ENCODE measurements at places on chromosomes 11 and 22. TPM values are rescaled to one million over a fixed set of nuclear protein-coding genes. Genes with fewer than 3 reads are reported as not detected.

Gene CRACR2B
- 18.9 TPM for polyA plus RNA-seq

Gene SHISAL1
- polyA plus RNA-seq: 1.4 TPM

Gene ANO5
- 3.5 TPM for polyA plus RNA-seq

Gene DEPDC7
- 23.5 TPM for polyA plus RNA-seq

Gene TEX54
- not detected for polyA plus RNA-seq

Gene ENTHD1
- not detected for polyA plus RNA-seq

Gene IL17REL
- 0.17 TPM for polyA plus RNA-seq

Gene DPAGT1
- polyA plus RNA-seq: 49.8 TPM

Gene KRTAP5-7
- not detected for polyA plus RNA-seq

Gene ANGPTL5
- polyA plus RNA-seq: not detected

Gene MOV10L1
- 4.6 TPM for polyA plus RNA-seq

Gene MS4A5
- not detected for polyA plus RNA-seq

Gene RTN4R
- 5.0 TPM for polyA plus RNA-seq

All from left lung (tissue), 14 donors.